Activated effector memory CD4-positive, alpha-beta T cell treated with anti-CD3 and anti-CD28 coated beads, Interleukin-2, amount 50 U/mL, for 16 hours (primary cell): ENCODE measurements at places on chromosomes 6 and 20.

GRCh38 chr6:90126839-90127238 lies 169.8 kb downstream of the BACH2 start:
- no peak for DNase-seq

DNA sequence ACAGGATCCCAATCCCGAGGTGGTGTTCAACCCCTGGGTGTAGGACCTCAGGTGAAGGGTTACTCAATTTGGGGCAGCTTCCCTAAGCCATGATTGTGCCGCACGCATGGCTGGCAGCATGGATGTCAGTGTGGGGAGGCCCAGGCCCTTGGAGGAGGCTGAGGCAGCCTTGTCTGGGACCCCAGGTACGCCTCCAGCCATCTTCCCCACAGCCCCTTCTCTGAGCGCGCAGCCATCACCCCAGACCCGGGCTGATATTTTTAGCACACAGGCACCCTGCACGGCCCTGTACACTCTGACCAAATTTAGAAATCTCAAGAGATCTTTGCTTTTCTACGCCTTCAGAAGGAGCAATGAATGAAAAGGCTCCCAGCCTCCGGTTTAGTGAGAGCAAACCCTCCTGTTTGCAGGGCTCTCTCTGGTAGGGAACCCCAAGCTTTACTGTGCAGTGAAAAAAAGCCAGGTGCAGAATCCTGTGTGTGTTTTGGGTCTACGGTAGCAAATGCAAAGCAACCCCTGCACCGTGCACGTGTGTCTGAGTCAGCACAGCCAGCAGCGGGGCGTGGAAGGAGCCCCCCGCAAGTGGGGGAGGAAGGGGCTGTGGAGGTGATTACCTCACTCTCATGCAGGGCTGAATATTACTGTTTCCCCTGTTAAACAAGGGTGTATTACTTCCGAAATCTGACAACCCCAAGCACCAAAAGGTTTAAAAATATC lies 44.3 kb downstream of the CTCFL start:
- peak; percentile 46 for DNase-seq

DNA sequence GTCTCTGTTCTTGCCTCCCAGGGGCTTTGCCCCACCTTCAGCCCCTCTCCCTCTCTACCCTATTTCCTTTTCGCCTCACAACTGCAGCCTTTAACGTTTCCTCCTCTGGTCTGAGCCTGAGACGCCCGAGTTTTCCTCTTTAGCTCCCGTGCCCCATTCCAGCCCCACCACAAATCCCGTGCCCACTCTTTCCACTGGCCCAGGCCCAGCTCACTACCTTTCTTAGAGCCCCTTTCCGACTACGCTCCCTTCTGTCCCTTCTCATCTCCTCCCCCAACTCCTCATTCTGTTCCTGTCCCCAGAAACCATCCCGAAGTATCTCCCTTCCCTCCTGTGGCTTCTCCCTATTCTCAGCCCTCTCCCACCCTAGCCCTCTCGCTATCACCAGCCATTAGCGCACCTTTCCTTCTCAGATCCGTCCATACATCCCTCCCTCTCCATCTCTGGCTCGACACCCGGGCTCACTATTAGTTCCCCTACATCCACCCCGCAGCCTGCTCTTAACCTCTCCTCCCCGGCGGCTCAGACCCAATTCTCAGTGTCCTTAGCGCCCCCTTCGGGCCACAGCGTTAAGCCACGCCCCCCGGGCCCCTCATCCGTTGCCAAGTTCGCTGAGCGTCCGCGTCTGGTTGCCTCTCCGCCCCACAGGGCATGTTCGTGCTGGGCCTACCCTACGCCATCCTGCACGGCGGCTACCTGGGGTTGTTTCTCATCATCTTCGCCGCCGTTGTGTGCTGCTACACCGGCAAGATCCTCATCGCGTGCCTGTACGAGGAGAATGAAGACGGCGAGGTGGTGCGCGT lies 2.7 kb downstream of the SLC32A1 start:
- DNase-seq: peak; percentile 81

DNA sequence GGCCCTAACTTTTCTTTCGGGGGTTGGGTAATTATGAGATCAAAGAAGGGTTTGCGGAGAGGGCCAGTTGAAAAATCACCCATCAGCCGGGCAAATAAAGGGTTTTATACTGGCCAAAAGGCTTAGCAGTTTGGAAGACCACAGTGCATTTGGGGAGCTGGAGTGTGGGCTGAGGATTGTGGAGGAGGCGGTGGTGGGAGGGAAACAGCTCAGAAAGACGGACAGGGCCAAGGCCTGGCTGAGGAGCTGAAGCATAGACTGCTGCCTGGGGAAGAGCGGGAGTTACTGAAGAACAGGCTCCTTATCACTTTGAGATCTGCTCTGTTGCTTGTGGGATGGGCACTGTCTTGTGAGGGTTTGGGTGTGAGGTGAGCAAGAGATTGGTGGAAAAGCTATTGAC lies 144.2 kb downstream of the CARMIL1 start:
- no peak for DNase-seq

DNA sequence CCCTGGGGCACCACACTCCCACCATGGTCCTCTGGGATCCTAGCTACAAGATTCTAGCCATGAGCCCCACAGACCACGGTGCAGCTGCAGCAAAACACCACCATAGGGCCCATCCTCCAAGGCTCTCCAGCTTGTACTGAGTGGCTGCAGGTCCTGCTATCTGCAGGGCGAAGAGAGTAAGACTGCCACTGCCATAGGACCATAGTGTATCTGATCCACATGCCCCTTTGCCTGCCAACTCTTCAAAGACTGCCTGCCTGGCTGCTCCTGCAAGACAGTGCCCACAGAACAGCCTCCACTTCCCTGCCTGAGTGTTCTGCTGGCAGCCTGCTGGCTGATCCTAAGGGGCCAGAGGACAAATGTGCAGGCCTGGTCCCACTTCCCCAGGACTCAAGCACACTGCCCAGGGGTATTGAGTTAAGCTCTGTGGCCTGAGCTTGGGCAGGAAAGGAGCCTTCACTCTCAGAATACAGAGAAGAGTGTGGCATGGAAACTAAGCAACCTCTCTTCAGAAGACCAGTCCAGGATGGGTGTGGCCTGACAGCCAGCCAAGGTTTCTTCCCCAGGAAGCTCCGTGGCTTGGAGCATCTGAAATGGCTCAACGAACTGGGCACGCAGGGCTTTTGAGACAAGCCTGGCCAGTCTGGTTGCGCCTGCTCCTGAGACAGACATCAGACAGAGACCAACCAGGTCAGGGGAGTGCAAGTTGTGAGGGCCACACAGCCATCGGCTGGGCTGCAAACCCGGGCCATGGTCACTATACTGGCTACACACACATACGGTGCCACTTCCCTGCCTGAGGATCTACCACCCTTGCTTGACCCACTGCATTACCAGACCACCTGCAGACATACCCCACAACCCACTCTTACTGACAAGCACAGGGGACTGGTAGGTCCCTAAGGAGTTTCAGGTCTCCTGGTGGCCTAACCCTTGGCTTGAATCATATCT lies 54.5 kb downstream of the RNGTT start:
- DNase-seq: no peak

- no peak for DNase-seq
Observed at GRCh38 chr6:10418862-10419748, 4.2 kb upstream of the TFAP2A start.

- no peak for DNase-seq
Observed at GRCh38 chr20:50438986-50439407, 71.2 kb upstream of the PTPN1 start.

GRCh38 chr6:145453376-145453775 lies 281.9 kb downstream of the EPM2A start:
- DNase-seq: no peak

DNA sequence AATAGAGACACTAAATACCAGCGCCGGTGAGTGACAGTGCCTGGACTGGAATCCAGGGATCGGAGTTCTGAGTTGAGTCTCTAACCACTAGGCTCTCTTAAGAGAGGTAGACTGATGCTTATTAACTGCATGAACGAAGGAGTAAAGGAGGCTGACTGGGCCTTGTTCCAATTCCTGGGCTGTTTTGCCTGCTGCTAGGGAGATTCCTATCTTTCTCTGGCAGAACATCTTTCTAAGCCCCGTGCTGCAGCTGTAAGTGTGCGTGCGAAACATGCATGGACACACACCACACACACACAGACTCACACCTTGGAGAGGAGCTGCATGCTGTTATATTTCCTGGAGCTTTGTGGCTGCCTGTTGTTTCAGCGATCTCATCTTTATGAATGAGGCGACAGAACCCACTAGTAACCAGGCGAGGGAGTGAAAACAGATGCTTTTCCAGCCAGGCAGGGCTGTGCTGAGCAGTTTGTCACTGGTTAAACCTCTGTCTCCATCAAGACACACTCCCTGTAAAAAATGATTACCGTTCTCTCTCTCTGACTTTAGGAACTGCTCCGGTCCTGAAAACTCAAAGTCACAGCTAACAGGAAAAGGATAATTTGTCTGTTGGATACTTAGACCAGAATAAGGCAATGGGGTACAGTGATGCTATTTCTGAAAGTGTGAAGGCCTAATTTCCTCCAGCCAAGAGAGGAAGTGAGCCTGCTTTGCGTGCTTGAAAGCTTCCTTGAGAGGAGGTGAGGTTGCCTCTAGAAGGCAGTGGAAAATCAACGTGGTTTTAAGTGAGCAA lies 157.4 kb upstream of the ZNF217 start:
- no peak for DNase-seq

DNA sequence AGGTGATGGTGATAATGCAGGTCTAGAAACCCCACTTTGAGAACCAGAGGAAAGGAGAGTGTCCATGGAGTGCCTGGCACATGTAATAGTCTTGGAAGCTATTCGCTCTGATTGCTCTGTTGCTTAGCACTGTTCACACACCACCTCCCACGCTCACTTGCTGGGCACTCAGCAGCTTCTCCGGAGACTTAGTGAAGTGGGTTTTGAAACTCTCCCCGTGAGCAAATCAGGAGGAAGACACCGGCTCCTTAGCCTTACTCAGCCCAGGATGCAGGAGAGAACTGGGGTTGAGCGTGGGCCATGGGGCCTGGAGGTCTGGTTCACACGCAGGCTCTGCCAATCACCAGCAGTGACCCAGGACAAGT lies 22.2 kb downstream of the BMP7 start:
- DNase-seq: no peak

DNA sequence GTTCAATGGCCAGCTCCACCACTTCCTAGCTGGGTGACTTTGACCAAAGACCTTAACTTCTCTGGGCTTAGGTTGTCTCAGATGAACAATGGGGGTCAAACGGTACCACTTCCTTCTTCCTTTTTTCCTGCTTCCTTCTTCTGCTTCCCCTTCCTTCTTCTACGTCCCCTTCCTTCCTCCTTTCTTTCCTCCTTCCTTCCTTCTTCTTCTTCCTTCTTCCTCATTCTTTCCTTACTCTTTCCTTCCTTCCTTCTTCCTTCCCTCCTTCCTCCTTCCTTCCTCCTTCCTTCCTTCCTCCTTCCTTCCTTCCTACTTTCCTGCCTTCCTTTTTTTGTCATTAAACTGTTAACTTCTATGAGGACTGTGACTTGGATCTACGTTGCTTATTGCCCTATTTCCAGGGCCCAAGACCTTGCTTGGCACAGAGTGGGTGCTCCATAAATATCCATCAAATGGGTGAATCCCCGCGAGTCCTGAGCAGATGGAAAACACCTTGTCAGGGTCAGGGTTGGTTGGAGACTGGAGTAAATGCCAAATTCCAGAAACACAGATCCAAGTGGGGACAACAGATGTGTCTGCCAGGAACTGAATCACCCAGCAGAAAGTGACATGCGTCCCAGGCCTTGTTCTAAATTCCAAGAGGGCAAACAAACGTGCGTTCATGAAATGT lies 243.3 kb downstream of the PREX1 start:
- DNase-seq: no peak

DNA sequence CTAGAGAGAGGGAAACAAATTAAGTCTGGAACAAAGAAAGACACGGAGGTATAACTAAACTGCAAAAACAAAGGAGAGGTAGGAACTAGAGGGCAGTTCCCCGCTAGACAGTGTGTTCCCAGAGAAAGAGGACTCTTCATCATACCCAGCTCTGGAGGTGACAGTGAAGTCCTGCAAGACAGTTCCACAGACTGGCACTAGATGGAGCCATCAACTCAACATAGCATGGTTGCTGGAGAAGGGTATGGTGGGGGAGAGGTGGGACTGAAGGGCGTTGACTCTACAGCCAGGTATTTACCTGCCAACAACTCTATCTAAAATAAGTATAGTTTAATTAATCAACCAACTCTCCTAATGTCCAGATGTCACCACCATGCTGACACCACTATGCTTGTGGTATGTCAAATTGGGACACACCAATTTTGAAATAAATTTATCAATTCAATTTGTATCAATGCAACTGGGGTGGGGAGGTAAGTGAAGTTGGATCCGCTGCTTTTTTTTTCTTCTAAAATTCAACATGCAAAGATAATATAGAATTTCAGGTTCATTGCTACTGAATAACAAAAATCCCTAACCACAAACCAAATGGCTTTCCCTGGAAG lies 9.7 kb downstream of the BACH2 start:
- peak; percentile 79 for DNase-seq

DNA sequence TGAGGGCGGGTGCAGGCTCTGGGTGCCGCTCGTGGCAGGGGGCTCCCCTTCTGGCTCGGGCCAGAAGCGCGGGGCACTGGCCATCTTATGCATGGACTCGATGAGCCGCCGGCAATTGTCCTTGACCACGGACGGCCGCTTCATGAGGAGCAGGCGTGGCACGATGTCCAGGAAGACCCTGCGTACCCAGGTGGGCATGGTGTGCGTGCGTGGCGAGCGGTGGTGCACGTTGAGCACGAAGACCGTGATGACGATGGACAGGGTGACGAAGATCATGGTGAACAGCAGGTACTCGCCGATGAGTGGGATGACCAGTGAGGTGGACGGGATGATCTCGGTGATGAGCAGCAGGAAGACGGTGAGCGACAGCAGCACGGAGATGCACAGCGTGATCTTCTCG lies 11.0 kb downstream of the CHRNA4 start:
- DNase-seq: no peak

- DNase-seq: peak; percentile 22
Observed at GRCh38 chr20:23094213-23094896, 8.2 kb upstream of the CD93 start.

- no peak for DNase-seq
Observed at GRCh38 chr6:502761-503160, 111.2 kb downstream of the IRF4 start.

GRCh38 chr6:83429857-83430610 lies 817 bp downstream of the ME1 start:
- DNase-seq: no peak

GRCh38 chr6:142385352-142385751 lies 83.5 kb downstream of the ADGRG6 start:
- DNase-seq: no peak

DNA sequence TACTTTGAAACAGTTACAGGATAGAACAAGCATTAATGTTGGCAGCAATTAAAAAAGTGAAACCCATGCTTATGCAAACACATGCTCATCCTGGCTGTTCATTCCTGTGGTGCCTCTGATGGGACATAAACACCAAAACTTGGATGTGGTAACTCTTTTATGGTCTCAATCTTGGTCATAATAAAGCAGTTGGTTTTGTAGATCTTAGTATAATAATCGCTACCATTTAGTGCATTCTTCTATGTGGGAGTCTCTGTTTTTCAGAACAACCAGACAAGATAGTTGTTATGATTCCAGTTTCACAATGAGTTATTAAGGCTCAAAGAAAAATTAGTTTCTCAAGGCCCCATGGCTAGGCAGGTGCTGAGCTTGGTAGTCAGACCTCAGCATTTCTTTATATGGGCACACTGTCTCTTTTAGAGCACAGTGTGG lies 184.0 kb downstream of the UTRN start:
- no peak for DNase-seq
